ENCODE measurements at places on chromosomes 5 and 9. TPM values are rescaled to one million over a fixed set of nuclear protein-coding genes. Genes with fewer than 3 reads are reported as not detected.

The ALDOB gene
- total RNA-seq = not detected

The ZNF618 gene
- total RNA-seq = not detected

The FOXD4 gene
- total RNA-seq = 2.2 TPM

The CSF1R gene
- total RNA-seq = not detected

The SH3GL2 gene
- total RNA-seq = not detected

The ZNF608 gene
- 58.8 TPM for total RNA-seq

The SLC34A1 gene
- total RNA-seq = 0.63 TPM

The PCDHA9 gene
- not detected for total RNA-seq

The ADAMTS13 gene
- 18.1 TPM for total RNA-seq

The AK1 gene
- 22.6 TPM for total RNA-seq

The PAPPA gene
- not detected for total RNA-seq

The CDKN2A gene
- 148 TPM for total RNA-seq

The EQTN gene
- total RNA-seq = not detected

The LHX2 gene
- not detected for total RNA-seq

The SEMA5A gene
- total RNA-seq = not detected

The PCDHGB3 gene
- total RNA-seq = 6.1 TPM

The CENPH gene
- 105 TPM for total RNA-seq

The IL7R gene
- total RNA-seq = 4.7 TPM

The IER5L gene
- 3.4 TPM for total RNA-seq

The LHX6 gene
- not detected for total RNA-seq

The TOR1A gene
- total RNA-seq = 37.0 TPM

The DOCK2 gene
- total RNA-seq = 196 TPM

The PCDHA1 gene
- total RNA-seq = not detected

The KCNT1 gene
- not detected for total RNA-seq

The PCDHB4 gene
- not detected for total RNA-seq

The LRRC70 gene
- 1.3 TPM for total RNA-seq

The CDC37L1 gene
- total RNA-seq = 11.1 TPM

The NEUROG1 gene
- not detected for total RNA-seq

The SOHLH1 gene
- total RNA-seq = not detected

The HMCN2 gene
- total RNA-seq = not detected

The IFNB1 gene
- not detected for total RNA-seq

The GARIN3 gene
- total RNA-seq = not detected

The IFNA8 gene
- not detected for total RNA-seq

The S1PR3 gene
- total RNA-seq = not detected

The ODF2 gene
- 93.1 TPM for total RNA-seq

The NXNL2 gene
- total RNA-seq = not detected

The PRDM9 gene
- total RNA-seq = not detected

The SEMA6A gene
- not detected for total RNA-seq

The IL9 gene
- not detected for total RNA-seq

The KLHL3 gene
- total RNA-seq = 6.2 TPM

The TAL2 gene
- total RNA-seq = not detected

All from OCI-LY7 (cell line).